ENCODE measurements at places on chromosomes 1 and 21.

- DNase-seq = no peak
These were observed 28.1 kb downstream of the PLXNA2 start for GRCh38 chr1:208216062-208216461.

GRCh38 chr1:156947818-156948525 lies 27.5 kb downstream of the LRRC71 start:
- DNase-seq = no peak

GRCh38 chr1:196193896-196194559 lies 414.2 kb downstream of the KCNT2 start:
- DNase-seq = no peak

DNA sequence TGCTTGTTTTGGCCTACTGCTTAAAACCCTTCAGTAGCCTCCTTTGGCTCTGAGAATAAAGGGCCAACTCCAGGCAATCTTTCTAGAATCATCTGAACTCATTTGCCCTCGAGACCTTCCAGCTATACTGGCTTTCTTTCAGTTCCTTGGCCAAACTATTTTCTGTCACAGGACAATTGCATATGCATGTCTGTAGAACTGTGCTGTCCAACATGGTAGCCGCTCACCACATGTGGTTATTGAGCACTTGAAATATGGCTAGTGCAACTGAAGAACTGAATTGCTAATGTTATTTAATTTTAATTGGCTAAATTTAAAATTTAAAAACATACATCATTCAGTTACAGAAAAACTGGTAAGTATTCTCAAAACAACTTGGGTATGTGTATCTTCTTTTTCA lies 14.3 kb upstream of the GNL2 start:
- no peak for DNase-seq

GRCh38 chr1:40439247-40439646 lies 11.0 kb upstream of the ZFP69B start:
- no peak for DNase-seq

- DNase-seq = no peak
These were observed 23.6 kb upstream of the MAB21L3 start for GRCh38 chr1:116087628-116088027.

GRCh38 chr1:16048573-16049189 lies 5.1 kb downstream of the CLCNKB start:
- DNase-seq = peak; percentile 30

DNA sequence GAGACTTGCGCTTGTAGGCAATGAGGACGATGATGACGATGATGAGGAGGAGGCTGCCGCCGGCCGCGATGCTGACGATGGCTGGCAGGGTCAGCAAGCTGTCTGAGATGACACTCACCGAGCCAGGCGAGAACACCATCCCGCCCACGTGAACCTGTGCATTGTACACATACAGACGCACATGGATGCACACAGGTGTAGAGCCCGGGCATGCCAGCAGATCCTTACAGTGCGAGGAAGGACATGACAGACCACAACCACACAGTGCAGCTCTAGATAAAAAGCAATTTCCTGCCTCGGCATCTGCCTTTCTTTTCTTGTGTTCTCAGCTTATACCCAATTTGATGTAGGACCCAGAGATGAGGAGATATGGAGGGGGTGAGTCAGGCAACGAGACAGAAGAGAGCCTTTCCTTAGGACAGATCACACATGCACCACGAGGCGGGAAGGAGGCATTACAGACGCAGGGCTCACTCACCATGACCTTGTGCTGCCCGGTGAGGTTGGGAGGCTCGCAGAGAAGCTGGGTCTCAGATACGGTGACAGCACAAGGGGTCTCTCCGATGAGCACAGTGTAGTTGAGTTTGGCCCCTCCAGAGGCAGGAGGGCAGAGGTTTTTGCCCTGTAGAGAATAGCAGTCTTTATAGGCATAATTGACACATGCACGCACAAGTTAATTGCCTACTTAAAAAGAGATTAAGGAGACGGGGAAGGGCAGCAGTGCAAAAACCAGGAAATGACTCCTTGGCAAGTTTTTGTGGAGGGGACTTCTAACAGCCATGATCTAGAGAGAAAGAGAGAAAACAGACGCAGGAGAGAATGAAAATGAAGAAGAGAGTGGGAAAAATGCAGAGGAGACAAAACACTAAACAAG lies 133.9 kb upstream of the CD34 start:
- DNase-seq = no peak

DNA sequence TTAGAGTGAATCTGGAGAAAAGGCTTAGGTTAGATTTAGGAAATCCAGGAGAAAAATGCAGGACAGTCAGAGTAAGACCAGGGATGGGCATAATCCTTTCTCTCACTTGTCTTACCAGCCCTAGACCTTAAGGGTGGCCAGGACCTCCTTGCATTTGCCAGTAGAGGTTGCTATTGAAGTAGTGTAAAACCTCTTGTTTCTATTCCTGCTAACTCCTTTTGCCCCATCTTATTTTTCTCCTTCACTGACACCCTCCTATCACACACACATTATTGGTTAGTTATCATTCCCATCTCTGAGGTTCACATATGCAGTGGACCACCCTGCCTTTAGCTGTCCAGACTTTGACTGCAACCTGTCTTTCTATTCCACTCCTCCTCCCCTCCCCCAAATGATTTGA lies 75.0 kb upstream of the MACF1 start:
- no peak for DNase-seq

DNA sequence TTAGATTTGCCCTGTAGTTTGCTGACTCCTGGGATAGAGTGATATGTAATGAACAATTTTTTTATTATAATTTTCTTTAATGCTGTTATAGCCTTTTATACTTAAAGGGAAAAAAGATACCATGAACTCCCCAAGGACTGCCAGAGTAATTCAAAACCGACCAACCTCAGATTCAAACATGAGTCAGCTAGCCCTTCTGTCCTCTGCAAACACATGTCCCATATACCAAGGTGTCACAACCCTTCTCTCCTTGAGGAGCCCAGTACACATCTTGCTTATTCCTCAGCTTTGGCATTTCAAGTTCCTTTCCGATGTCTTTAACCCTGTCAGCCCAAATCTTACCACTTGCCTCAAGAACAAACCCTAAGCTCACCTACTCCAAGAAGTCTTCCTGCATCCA lies 184.9 kb downstream of the KCNH1 start:
- DNase-seq = no peak

GRCh38 chr1:5985250-5985649 lies 7.0 kb downstream of the NPHP4 start:
- no peak for DNase-seq

DNA sequence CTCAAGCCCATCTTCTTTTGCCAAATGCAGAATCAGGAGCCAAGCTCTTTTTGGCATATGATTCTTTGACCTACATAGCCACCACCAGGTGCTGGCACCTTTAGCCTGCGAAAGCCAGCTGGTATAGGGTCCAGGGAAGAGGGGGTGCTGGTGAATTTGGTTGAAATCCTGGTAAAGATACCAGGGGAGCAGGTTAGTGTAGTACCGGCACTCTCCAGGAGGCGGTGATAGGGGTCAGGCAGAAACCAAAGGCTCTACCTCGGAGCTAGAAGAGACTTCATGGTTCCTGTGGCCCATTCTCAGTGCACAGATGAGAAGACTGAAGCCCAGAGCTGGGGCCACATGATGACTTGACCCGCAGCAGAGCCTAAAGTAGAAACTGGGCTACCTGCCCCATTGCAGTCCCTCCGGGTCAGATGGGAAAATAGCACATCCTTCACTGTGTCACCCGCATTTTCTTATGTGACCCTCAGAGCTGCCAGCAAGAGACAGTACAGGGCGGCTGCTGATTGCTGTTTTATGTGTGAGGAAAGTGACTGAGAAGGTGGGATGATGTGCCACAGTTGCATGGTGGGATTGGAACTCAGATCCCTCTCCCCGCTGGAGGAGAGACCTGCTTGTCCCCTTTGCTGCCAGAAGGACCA lies 36.0 kb upstream of the IL19 start:
- peak; percentile 77 for DNase-seq

- DNase-seq = no peak
These were observed 39.6 kb upstream of the GPR52 start for GRCh38 chr1:174408146-174408545.

DNA sequence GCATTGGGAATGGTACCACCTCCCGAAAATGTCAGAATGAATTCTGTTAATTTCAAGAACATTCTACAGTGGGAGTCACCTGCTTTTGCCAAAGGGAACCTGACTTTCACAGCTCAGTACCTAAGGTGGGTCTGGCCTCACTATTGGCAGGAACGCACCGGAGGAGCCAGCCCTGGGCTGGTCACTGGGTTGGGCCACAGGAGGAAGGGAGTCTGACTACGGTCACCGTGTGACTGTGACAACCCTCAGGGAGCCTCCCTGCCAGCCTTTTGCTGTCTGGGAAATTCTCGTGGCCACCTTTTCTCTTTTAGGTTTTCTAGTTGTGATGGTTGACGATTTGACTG lies 2.2 kb downstream of the IL10RB start:
- DNase-seq = no peak

- no peak for DNase-seq
These were observed 34.1 kb upstream of the RNF187 start for GRCh38 chr1:228453022-228453560.

- DNase-seq = no peak
These were observed 171.2 kb downstream of the KAZN start for GRCh38 chr1:14769486-14770274.

GRCh38 chr1:226618380-226618779 lies 69.8 kb downstream of the STUM start:
- no peak for DNase-seq

- no peak for DNase-seq
These were observed 185.3 kb upstream of the POU3F1 start for GRCh38 chr1:38231941-38232340.

- DNase-seq = no peak
These were observed 15.4 kb downstream of the CCDC17 start for GRCh38 chr1:45608175-45609156.

Measured in CD4-positive, alpha-beta T cell treated with Interleukin-2 at 100 ng/mL for 4 hours (primary cell).